Gastroesophageal sphincter (tissue), 4 donors: ENCODE measurements at places on chromosomes 6 and 20.

GRCh38 chr6:81722506-81723223, 29.8 kb downstream of the TENT5A start:
- ATAC-seq: no peak

DNA sequence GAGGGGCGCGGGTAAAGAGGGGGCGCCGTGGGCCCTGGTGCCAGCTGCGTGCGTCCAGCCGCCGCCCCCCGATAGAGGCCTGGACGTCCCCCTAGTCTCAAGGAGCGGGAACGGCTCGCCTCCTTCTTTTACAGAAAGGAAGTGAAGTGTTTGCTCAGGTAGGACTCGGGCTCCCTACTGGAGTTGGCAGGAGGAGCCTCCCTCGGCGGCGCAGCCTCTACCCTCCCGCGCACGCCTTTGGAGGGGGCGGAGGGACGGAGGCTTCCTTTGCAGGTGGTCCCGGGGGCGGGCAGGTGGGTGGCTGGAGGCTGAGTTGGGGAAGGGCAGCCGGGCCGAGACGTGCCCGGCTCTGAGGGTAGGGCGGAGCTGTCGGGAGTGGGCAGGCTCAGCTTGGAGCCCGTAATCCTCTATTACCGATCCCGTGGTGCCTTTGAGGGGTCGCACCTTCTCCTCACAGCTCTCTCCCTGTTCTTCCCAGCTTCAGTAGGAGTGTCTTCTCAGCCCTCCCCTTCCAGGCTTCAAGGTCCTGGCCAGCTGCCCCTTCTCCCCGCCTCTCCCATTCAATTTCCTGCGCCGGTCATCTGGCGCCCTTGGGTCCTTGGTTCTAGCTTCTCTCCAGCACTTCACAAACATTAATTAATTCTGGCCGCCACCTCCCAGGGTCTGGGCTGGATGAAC, 728 bp downstream of the ITPR3 start:
- ATAC-seq: peak; percentile 21

DNA sequence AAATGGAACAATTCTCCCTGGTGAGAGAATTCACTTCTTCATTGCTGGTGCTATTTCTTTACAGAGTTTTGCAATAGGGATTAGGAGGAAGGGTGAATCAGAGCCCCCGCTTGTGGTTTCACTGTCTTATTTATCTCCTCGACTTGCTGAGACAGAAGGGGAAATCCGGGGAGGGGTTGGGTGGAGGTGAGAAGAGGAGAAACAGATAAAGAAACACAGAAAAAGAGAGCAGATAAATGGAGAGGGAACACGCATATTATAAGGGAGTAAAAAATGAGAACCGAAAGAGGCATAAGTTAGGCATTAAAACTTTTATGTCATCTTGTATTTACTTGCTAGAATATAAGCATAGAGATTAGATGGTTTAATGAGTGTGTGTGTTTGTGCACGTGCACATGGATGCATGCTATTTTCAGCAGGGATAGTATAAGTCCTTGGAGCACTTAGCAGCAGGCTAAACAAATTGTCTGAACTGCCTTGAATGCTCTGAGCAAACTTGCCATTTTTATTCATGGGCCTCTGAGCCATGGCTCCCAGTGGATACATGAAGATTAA, 105.0 kb downstream of the OLIG3 start:
- no peak for ATAC-seq

DNA sequence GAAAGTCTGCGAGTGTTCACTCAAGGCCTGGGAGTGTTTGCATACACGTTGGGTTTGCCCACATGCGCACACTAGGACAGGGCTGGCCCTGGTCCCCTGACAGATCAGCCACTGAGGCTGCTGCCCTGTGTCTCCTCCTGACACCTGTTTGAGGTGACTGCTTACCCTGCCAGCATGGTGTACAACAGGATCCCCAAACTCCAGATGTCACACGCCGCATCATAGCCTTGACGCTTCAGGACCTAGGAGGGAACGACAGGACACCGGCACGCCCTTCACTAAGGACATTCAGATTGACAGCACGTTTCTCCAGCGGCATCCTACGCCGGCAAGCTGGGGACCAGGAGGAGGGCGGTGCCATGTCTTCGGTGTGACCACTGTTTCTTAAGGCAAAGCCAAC, 37.0 kb upstream of the MPC1 start:
- ATAC-seq: no peak

GRCh38 chr20:36273414-36274180, 32.5 kb upstream of the DLGAP4 start:
- ATAC-seq: no peak

GRCh38 chr6:74093361-74093760, 397.4 kb downstream of the CD109 start:
- ATAC-seq: no peak

DNA sequence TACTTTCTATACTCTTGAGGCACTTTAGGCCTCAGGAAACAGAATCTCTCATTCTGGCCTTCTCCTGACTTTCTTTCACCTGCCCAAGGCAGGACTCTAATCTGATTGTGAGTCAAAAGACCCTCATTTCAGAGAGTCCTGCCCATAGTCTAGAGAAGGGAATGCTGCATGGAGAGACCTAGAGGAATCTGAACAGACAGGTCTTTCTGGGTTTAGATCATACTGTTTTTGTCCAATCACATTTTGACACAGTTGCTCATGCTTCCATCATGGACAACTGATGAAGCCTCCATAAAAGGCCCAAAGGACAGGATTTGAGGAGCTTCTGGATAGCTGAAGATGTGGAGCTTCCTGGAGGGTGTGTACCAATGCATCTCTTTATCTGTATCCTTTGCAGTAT, 48.1 kb upstream of the BTBD3 start:
- ATAC-seq: no peak

- no peak for ATAC-seq
These were observed 737.8 kb upstream of the NRSN1 start for GRCh38 chr6:23388086-23388783.
